ENCODE measurements at places on chromosomes 11 and 22.
A peak's percentile ranks its signal among the peaks of the same experiment; 100 is the strongest.

DNA sequence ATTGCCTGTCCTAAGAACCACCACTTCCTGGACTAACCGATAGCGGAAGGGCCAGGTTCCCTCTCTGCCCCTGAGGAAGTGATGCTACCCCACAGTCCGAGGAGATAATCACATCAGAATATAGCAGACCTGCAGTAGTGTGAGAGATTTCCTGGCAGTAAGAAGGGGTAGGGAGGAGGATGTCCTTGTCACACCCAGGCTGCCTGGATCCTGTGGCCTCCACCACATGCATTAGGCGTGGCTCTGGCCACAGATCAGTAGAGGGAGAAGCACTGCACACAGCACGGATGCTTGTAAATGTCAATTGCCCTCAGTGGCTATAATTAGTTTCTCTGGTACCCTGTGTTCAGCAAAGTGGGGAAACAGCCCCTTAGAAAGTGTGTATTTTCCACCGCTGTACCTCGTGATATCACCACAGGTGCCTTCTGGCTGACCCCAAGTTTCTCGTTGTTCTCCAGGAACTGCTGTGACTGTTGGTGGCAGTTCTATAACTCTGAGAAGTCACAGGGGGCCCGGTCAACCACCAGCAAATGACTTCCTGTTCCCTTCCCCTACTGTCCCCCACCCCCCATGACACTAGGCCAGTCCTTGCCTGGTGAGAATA lies 61.8 kb downstream of the UBASH3B start:
- no peak for DNase-seq

- no peak for DNase-seq
These were observed 139.0 kb downstream of the KCNC1 start for GRCh38 chr11:17873586-17873985.

- no peak for DNase-seq
These were observed 131.7 kb downstream of the DDX10 start for GRCh38 chr11:108796551-108796950.

DNA sequence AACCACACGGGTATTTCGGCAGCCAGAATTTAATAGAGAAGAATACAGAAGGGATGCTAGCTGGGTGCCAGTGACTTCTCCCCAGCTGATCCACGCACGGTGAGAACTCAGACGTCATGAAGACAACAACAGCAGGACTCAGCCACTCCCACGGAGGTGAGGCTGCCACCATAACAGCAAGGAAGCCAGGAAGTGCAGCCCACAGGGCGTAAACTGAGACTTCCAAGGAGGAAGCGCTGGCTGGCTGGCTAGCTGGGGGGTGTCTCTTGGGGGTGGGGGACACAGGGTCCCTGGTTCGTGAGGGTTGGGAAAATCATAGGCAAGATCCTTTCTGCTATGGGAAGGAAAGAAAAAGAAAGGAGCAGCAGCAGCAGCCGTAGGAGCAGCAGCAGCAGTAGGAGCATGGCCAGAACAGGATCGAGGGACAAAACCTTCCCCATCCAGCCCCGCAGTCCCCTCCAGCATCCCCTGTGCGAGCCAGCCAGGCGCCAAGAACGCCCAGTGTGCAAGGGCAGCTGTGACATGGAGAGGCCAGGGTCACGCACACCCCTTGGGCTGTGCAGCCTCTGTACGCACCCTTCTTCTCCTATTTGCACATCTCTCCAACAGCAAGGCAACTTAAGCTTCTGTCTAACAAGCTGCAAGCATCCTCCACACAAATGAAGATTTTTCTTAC lies 49.6 kb upstream of the SHANK2 start:
- no peak for DNase-seq

GRCh38 chr11:33567004-33567403 lies 133.6 kb downstream of the C11orf91 start:
- DNase-seq = no peak

DNA sequence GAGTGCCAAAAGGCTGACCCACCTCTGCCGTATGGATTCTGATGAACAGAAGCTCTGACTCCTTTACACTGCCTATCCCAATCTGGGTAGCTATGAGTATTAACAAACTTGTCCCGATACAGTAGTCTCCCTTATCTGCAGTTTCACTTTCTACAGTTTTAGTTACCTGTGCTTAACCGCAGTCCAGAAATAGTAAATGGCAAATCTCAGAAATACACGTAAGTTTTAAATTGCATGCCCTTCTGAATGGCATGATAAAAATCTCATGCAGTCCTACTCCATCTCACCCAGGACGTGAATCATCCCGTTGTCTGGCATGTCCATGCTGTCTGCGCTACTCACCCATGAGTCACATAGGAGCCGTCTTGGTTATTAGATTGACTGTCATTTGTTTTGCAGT lies 68.8 kb downstream of the SNX19 start:
- peak; percentile 38 for DNase-seq

DNA sequence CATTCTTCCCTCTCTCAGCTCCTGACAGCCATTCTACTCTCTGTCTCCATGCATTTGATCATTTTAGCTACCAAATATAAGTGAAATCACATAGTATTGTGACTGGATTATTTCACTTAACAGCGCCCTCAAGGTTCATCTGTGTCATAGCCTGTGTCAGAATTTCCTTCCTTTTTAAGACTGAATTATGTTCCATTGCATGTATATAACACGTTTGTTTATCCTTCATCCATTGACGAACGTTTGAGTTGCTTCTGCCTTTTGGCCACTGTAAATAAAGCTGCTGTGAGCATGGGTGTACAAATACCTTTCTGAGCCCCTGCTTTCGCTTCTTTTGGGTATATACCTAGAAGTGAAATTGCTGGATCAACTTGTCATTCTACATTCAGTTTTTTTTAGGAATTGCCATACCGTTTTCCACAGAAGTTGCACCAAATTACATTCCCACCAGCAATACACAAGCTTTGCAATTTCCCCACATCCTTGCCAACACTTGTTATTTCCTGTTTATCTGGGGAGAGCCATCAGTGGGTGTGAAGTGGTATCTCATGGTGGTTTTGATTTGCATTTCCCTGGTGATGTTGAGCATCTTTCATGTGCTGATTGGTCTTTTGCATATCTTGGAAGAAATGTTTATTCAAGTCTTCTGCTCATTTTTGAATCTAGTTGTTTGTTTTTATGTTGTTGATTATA lies 17.5 kb downstream of the GLB1L2 start:
- no peak for DNase-seq

GRCh38 chr22:36145881-36146280 lies 14.7 kb downstream of the APOL3 start:
- no peak for DNase-seq

- no peak for DNase-seq
These were observed 97.9 kb upstream of the RTL6 start for GRCh38 chr22:44595841-44596341.

DNA sequence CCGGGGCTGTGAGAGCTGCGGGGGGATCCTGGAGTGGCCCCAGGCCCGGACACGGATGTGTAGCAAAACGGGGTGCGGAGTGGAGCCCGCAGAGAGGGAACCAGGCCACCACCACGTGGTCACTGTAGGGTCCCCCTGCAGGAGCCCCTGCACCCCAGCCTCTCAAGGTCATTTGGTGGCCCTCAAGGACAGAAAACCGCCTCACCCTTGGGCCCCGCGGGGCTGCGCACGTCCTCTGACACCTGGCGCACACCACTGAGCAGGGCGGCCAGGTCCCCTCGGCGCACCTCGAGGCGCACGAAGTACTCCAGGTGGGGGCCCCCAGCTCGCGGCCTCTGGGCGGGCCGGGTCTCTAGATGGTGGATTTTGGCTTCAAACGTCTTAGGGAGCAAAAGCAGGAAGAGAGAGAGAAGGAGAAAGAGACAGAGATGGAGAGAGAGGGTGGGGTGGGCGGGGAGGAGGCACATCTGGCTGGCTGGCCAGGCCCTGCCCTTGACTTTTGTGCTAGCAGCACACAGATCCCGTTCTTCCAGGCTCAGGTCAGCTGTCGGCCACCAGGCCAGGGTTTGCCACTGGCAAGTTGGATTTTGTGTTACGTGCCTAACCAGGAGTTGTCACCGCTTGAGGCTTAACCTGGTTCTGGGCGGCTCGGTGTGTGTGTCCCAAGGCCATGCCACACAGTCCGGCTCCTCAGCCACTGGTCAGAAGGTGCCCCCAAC lies 3.2 kb downstream of the TH start:
- DNase-seq = no peak

GRCh38 chr22:45966895-45967365 lies 10.0 kb downstream of the WNT7B start:
- DNase-seq = no peak

- DNase-seq = no peak
These were observed 11.7 kb downstream of the EIF3L start for GRCh38 chr22:37860796-37861421.

GRCh38 chr11:1165256-1166041 lies 7.7 kb downstream of the MUC5AC start:
- DNase-seq = peak; percentile 24

GRCh38 chr22:43861529-43861928 lies 784 bp downstream of the SULT4A1 start:
- no peak for DNase-seq

GRCh38 chr22:21755851-21756284 lies 20.3 kb upstream of the YPEL1 start:
- no peak for DNase-seq

GRCh38 chr22:26956371-26956770 lies 299.0 kb downstream of the MIAT start:
- DNase-seq = no peak

- DNase-seq = no peak
These were observed 1422.4 kb downstream of the LRRC4C start for GRCh38 chr11:40037005-40037404.

DNA sequence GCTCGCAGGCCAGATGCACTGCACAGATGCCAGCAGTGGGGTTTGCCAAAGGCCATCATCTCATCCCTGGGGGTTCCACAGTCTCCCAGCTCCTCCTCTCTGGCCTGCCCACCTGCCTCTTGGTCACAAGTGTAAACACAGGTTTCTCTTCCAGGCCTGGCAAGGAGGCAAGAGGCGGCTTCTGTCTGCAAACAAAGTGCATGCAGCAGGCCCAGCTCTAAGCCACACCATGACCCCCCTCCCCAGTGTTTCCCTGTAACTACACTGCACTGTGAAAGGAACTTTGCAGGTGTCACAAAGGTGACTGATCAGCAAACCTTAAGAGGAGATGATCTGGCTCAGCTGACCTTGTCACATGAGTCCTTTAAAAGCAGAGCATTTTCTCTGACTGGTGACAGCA lies 26.2 kb upstream of the SHISAL1 start:
- no peak for DNase-seq

DNA sequence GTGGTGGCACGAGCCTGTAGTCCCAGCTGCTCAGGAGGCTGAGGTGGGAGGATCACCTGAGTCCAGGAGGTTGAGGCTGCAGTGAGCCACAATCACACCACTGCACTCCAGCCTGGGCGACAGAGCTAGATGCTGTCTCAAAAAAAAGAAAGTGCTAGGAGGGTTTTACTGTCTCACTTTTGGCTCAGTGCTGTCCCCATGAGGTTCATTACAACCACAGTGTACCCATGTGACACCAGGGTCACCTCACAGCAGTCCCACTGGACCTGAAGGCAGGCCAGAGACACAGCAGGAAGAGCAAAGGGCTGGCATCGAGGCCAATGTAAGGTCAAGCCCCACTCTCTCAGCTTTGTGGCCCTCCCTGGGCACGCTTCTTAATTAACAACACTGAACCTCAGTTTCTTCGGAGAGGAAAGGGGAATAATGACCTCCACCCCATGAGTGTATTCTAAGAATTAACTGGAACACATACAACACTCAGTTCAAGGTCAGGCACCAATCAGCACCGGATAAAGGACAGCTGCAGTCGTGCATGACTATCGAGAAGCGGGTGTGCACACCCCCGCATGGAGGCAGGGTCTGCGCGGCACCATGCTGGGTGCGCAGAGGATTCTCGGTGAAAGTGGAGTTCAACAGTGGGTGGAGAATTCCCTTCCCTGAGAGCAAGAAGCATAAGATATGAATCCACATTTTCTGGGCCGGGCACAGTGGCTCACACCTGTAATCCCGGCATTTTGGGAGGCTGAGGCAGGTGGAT lies 30.9 kb upstream of the BAIAP2L2 start:
- no peak for DNase-seq

GRCh38 chr11:101775033-101775432 lies 139.8 kb upstream of the CEP126 start:
- DNase-seq = no peak

DNA sequence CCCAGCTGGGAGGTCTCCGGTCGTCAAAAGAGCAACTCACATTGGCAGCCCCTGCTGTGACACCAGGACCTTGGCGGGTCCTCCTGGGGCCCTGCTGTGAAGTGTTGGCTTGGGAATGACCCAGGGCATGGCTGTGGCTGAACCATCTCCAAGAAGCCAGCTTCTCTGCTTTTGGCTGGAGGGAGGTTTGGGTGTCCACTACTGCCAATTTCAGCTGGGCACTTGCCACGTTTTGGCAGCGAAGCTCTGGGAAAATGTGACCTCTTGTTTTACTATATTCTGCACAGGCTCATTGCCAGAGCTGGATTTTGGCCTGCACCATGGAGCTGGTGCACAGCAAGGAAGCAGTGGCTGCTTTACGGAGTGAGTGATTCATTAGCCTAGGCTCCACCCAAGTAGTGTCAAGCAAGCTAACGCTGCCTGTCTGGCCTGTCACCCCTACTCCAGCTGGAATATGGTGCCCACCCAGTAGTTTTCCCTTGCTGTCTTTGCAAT lies 24.3 kb upstream of the SMCO4 start:
- no peak for DNase-seq

DNA sequence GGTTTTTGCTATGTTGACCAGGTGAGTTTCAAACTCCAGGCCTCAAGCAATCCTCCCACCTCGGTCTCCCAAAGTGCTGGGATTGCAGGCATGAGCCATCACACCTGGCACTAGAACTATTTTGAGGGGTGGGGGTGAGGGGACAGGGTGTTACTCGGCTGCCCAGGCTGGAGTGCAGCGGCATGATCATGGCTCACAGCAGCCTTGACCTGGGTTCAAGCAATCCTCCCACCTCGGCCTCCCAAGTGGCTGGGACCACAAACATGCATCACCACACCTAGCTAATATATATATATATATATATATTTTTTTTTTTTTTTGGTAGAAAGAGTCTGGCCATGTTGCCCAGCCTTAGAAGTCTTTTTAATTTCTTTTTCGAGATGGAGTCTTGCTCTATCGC lies 17.1 kb upstream of the IFITM3 start:
- no peak for DNase-seq

DNA sequence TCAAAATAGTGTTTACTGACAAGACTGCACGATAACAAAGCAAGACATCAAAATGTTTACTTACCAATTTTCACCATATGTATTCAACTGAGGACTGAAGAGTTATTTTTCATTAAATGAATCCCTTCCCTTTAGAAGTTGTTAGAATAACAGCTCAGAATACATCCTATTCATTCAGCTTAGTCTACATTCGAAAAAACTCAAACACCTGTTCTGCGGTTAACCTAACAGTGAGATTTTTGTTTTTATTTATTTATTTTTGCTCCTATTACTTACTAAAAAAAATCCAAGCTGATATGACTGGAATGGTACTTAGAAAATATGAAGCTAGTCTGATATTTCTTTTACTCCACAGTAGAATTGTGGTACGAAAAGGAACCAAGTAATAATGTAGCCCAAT lies 10.0 kb downstream of the KCNA4 start:
- DNase-seq = no peak

GRCh38 chr11:112967082-112967481 lies 5.9 kb downstream of the NCAM1 start:
- DNase-seq = no peak

Data from 8988T (cell line).